ENCODE measurements at places on chromosomes 2 and 18.

GRCh38 chr2:144605231-144605840, 85.4 kb upstream of the ZEB2 start:
- no peak for DNase-seq

DNA sequence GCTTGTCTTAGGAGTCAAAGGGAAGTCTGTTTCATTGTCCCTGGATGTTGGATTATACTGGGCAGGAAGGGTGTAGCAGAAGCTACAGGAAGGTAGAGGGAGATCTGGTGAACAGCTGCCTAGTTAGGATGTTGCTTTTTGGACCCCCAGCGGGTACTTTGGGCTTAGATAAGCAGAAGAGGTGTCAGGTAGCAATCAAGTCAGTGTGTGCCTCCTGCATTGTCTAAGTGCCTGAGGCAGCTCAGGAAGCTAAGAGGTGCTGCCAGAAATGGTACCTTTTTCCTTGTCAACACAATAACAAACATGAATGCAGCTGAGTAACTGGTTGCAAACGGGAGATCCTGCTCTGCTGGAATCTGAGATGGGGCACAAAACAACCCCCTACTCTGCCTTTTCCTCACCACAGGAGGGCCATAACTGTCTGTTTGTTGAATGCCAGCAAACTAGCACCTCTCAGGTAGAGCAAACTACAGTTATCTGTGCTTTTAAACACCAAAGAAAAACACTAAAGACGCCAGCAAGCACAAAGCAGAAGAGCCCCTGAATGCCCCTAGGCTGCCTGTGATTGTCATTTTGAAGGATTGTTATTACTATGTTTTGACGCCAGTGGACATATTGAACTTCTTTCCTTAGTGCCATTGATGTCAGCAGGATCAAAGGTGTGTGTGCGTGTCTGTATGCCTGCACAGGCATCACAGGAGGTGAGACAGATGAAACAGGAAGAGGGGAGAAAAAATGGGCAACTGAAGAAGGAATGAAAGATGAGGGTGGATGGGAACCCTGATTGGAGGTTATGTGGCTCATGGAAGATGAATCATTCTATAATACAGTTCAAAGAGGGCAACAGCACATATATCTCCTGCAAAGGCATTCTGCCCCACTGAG, 151.4 kb downstream of the ETAA1 start:
- DNase-seq = no peak

DNA sequence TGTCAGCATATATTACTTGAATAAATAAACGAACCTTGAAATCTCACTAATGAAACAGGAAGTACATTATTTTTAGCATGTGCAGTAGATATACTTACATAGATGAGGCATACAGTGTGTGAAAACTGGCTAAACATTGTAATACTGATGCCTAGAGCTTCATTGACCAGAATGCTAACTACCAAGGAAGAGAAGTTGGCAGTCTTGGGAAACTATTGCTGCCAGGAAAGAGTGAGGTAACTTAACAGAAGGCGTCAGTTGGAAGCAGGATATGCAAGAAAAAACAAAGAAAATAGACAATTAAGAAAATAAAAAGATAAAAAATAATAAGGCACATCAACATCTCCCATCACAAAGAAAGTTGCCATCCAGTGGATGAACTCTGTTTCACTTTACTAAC, 963.0 kb downstream of the TDRD15 start:
- DNase-seq = no peak

GRCh38 chr18:9918016-9918680, 4.3 kb downstream of the VAPA start:
- DNase-seq = no peak

DNA sequence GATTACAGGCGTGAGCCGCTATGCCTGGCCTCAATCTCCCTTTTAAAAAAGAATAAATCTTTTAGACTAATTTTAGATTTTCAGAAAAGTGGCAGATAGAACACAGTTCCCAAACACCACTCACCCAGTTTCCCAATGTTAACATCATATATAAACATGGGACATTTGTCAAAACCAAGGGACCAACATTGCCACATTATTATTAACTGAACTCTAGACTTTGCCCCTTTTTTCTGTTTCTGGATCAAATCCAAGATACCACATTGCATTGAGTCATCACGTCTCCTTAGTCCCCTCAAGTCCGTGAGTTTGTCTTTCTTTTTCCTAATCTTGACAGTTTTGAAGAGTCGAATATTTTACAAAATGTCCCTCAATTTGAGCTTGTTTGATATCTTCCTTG, 2.4 kb downstream of the C2orf42 start:
- no peak for DNase-seq

DNA sequence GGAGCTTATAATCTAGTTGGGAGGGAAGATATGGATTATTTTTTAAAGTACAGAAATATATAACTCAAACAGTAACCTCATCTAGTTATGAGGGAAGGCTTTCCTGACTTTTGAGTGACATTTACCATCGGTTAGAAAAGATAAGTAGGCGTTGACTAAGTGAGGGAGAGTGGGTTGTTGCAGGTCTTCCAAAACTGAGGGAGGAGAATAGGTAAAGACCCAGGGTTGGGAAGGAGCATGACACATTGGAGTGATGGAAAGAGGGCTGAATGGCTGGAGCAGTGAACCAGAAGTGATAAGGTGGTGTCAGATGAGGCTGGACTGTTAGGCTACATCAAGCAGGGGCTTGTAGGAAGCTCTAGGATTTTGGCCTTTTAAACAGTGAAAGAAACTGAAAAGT, 10.6 kb upstream of the NUP35 start:
- no peak for DNase-seq

DNA sequence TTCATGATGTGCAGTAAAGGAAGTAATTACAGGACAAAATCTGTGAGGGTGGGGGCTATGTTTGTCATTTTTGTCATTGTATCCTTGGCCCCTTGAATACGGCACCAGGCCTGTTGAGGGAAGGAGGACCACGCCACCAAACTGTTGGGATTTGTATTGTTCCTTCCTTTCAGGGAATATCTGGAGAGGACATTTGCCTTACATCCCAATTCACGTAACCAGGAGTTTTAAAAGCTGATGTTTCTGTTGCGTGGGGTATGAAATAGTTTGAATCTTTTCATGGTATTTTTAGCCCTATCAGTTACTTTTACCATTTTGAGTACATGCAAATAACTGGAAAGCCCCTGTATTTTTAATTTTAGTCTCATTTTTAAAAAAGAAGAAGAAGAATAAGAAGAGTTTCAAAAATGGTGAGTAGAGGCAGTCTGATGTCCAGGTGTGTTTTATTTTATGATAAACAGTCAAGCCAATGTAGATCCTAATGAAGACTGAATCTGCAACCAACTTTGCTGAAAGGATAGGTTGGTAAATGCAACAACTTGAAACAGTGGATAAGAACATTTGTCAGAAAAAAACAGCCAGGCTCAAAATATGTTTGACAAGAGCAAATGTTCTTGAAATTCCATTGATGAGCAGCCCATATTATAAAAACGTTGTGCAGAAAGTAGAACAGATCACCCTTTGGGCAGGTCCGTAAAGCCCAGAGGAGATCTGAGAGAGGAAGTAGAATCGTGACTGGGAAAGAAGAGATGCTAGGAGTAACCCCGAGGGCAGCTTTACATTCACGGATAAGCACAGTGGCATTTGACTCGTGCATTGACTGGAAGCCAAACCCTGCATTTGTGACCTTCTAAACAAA, 54.5 kb downstream of the RASGRP3 start:
- no peak for DNase-seq

- no peak for DNase-seq
Measured at GRCh38 chr2:67997528-67997900, 65.3 kb downstream of the C1D start.

- DNase-seq = no peak
Measured at GRCh38 chr2:232466221-232466620, 10.3 kb downstream of the ALPI start.
